ENCODE measurements at places on chromosomes 6 and 20. TPM values are rescaled to one million over a fixed set of nuclear protein-coding genes. Genes with fewer than 3 reads are reported as not detected.

SNAP91 gene
- total RNA-seq: 195 TPM

TMEM170B gene
- total RNA-seq: 34.3 TPM

LAMP5 gene
- 60.6 TPM for total RNA-seq

SLC22A23 gene
- 78.7 TPM for total RNA-seq

UBE3D gene
- total RNA-seq: 14.7 TPM

VWA7 gene
- total RNA-seq: 16.8 TPM

All from dorsolateral prefrontal cortex (tissue), 122 donors.